Spleen (tissue), 13 donors: ENCODE measurements at places on chromosomes 1 and 21.

DNA sequence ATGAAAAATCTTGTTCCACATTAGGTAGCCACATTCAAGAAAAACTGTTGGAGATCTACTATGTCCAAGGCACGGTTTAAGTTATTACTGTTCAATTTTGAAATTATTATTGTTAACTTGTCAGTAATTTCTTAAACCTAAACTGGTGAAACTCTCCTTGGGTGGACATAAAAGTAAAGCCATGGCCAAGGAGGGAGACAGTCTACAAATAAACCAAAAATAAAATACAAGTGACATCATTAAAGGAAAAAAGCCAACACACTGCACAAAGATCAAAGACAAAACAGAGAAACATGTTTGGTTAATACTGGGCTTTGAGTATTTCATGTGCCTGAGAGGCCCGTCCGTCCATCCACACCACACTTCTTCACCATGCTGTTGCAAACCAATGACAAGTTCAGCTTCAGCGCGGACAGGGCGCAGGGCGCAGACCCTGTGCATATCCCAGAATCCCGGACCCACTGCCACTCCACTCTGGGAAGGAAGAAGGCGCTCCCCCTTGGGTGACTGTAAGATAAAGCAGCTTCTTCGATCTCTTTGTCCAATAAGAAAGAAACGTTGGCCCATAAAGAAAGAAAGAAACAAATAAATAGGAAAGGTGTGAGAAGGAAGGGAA, 918 bp upstream of the RASAL2 start:
- DNase-seq, result no peak

- no peak for DNase-seq
Measured at GRCh38 chr1:204530932-204531331, 14.7 kb downstream of the MDM4 start.

- no peak for DNase-seq
Measured at GRCh38 chr1:199756066-199756465, 271.4 kb upstream of the NR5A2 start.

GRCh38 chr1:176522310-176522845, 59.4 kb downstream of the PAPPA2 start:
- no peak for DNase-seq

DNA sequence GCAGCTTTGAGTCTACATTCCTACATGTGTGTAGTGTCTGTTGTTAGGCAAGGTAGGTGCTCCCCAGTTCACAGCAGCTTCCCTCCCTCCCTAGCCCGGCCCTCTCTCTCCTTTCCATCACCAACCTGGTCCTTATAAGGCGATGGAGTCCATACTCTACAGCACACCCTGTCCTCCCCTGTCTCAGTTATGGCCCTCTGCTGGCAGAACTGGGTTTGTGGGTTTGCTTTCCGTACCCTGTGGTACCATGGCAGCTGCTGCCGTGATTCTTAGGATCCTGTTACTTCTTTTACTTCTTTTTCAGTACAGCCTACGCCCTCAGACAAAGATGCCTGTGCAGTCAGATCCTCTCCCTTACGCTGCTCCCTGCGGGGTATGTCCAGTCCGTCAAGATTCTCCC, 31.7 kb downstream of the AK5 start:
- no peak for DNase-seq

DNA sequence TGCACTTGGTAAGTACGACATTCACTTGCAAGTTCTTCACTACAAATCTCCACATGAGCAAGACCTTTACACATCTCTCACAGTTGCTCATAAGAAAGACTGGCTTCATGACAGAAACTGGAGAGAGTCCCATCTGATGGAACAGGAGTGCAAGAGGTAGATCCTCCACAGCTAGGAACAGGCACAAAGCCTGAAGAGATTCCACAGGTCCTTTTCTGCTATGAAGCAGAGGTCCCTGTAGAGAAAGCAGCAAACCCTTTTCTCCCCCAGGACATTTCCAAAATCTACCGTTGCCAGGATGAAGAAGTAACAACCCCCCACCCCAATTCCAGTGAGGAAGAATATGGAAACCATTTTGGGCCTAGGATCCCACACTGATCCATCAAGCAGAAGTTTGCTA, 47.3 kb downstream of the EIF4G3 start:
- no peak for DNase-seq

DNA sequence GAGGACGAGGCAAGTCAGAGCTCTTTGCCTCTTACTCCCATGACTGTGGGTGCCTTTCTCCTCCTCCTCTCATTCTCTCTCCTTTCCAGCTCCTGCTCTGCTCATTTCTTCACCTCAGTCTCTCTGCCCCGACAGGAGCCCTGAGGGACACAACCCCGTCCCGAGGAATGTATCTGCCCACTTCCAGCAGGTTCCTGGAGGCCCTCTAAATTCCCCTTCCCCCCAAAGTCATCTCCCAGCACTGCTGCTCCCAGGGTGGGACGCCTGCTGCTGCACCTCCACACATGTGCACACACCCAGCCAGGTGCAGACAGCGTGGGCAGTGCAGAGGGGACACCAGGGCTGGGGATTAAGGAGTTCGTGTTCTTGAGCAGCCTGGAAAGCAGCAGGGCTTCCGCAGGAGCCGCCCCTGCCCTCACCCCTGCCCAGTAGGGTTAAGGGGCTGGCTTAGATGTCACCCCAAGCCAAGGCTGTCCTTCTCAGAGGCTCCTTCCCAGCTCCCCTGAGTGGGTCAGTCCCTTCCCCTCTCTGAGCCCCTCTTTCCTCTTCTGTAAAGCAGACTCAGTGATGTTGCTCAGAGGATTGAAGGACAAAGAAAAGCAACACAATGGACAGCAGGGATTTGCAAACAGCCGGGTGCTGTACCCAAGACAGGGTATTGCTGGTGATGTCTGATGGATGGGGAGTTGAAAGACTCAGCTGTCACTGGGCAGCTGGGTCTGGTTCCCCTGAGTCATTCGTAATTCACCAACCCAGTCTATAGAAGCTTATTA, 346.0 kb downstream of the MATN1 start:
- DNase-seq, result no peak
